ENCODE measurements at places on chromosomes 1 and 21.

- no peak for DNase-seq
Measured at GRCh38 chr1:78291872-78292271, 198.9 kb upstream of the PTGFR start.

DNA sequence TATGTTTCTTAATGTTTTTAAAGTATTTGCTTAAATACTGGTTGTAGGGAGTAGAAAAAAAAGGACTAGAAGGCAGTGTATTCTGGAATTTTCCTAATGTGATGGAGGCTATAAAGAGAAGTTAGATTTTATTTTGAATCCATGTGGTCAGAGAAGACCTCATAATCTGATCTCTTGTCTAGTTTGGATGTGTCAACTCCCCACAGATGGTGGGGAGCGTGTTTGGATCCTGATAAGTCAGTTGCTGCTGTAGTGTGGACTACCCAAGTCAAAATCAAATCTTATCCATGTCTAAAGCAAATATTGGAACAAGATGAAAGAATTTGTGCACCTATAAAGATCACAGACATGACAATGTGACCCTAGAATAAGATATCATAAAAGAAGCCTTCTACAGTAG is 918.0 kb downstream of the LTN1 start:
- DNase-seq, result no peak

- no peak for DNase-seq
Measured at GRCh38 chr1:170932236-170932635, 3.1 kb upstream of the MROH9 start.

GRCh38 chr1:27949027-27949426 is 10.7 kb upstream of the XKR8 start:
- no peak for DNase-seq

DNA sequence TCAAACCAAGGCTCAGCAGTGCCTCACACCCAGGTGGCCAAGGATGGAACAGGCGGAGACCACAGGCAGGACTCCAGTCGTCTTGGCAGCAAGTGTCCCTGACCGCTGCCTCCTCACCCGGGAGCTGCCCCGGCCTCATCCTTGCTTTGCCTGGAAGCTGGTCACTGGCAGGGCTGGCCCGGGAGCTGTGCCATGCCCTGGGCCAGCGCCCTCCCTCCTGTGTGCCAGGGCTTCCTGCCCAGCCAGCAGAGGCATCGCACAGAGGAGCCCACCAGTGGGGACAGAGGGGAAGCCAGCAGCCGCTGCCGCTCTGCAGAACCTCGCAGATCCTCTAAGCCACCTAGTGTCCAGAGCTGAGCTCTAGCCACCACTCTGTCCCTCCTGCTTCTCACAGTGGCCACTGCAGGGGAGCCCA is 7.8 kb downstream of the CASZ1 start:
- no peak for DNase-seq

DNA sequence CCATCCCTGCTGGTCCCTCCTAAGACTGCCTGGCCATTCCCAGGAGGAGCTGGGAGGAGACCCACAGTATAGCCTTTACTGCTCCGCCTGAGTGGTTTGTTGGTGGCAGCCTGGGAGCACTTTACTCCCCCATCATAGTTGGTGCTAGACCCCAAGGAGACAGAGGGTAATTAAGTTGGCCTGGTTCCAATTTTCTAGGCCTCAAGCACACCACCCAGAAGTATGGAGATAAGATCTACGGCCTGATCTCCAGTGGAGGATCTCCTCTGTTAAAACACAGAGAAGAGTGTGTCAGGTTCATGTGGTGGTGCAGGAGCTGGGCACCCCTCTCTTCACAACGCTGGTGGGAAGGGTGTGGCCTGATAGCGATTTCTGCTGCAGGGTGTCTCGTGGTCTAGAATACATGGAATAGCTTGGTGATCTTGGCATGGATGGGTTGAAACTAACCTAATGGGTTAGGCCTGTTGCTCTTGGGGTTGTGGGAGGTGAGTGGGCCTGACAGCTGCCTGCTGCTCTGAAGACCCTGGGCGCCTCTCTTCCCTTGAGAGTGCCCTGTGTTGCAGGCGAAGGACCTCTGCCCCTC is 68.5 kb downstream of the FASLG start:
- DNase-seq, result no peak

DNA sequence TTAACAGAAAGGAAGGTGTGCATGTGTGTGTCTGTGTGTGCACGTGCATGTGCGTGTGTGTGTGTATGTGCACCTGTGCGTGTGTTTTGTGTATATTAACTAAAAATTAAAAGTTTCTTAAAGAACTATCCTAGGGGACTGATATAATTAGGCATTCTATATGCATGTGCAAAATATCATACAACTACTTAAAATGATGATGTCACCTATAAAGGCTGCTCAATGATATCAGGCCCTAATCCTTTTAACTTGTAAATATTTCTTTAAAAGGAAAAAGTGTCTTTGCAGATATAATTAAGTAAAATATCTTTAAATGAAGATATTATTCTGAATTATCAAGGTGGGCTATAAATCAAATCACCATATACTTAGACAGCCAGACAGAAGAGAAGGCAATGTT is 64.5 kb downstream of the BRINP3 start:
- no peak for DNase-seq

Data from T47D (cell line).